ENCODE measurements at places on chromosomes 12 and 14.

DNA sequence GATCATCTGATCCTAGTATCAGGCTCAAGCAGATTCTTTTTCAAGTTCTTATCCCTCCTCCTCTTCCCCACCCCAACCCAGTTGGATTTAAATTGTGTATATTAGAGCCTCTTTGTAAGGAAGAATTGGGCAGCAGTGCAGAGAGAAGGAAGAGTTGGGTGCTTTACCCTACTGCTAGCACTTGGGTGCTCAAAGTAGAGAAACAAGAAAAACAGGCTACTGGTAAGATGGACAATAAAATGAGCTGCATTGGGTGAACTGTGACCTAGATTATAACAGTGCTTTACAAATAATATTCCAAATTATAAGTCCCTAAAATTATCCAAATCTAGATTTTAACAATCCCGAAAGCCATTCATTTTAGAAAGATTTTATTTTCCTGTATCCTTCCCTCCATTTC lies 363.4 kb upstream of the GARIN6 start:
- no peak for DNase-seq

- DNase-seq: no peak
These were observed 329.8 kb upstream of the SFSWAP start for GRCh38 chr12:131380965-131381705.

- no peak for DNase-seq
These were observed 28.5 kb downstream of the FOS start for GRCh38 chr14:75306927-75307699.

- no peak for DNase-seq
These were observed 56.6 kb upstream of the METAP2 start for GRCh38 chr12:95417372-95417771.

- DNase-seq: peak; percentile 40
These were observed 5.6 kb upstream of the LBHD2 start for GRCh38 chr14:103078420-103078749.

DNA sequence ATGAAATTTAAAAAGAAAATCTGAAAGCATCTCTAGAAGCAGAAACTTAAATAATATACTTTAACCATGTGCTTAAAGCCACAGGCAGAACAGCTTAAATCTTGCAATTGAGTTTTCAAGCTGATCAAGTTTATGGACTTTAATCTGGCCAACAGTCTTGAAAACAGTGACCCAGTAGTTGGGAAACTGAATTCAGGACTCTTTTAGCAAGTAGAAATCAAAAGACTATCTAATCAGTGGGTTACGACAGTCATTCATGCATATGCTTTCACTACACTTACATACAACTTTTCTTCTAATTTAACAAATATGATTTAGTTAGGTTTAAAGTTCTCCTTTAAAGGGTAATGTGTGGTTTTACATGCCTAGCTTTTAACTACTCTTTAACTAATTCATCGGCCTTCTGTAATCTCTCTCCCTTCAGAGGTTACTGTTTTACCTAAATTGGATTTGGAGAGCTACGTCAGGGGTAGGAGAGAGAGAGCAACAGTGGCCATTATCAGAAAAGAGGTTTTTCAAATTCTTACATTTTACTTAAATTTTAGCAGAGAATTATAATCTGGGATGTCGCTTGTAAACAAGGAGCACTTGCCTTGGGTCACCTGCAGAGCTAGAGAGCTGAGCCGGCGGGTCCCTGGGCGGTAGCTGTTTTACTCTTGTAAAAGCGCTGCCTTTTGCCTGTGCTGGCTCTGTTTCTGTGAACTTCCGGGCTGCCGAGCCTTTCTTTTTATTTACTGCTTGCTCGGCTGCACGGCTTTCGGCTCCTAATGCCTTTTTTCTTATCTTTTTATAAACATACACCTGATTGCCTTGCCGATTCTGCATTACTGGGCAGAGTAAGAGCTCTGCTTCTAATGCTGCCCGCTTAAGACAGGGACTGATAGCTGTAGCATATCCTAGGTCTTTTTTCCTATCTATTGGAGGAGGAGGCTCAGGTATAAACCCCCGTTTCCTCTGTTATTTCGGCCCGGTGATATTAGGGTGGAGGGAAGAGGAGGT lies 17.4 kb upstream of the LYZ start:
- peak; percentile 21 for DNase-seq

DNA sequence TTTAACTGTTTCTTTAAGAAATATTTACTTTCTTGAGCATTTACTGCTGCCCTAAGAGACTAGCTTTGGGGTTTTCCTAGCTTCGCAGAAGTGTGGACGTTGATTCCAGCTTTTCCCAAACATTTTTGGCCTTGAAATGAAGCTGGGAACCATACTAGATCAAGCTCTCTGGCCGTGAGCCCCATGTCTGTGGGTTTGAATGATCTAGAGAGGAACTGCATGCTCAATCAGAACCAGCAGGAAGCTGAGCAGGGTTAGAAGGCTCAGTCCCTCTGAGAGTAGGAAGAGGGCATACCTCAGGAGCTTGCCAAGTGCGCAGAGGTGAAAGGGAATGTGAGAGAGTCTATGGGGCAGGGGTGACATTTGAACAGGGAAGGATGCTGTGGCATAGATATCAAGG lies 292.1 kb downstream of the CACNA1C start:
- no peak for DNase-seq

GRCh38 chr14:32230695-32231280 lies 27.7 kb upstream of the RNU6-8 start:
- DNase-seq: no peak

DNA sequence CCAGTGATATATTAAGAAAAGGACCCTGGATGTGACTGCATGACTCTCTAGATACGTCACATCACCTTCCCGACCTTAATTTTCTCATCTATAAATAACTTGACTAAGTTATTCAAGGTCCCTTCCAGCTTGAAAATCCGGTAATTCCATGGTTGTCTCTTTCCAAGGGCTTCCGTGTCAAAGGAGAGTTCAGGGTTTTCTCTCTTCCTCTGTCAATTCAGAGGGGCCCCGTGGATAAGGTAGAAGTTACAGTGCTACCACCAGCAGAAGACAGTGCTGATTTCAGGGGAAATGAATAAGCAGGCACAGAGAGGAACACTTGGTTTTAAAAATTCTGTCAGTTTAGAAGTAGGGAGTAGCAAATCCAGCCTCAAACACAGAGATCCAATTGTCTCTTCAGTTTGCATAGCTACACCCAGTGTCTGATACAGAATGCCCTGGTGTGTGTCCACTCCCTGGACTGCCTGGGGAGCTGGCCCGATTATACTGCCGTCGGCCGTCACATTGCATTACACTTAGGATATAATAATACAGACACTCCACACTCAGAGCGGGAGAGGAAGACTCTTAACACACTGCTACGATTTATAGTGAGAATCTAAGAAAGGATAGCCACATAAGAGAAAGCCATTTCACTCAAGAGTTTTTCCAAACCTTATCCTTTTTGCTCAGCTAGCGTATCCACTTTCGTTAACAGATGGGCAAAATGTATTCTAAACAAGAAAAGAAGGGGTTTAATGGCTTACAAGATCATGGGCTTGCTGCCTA lies 54.7 kb upstream of the GTF2A1 start:
- no peak for DNase-seq

- no peak for DNase-seq
These were observed 62.0 kb downstream of the DYRK2 start for GRCh38 chr12:67710582-67710981.

DNA sequence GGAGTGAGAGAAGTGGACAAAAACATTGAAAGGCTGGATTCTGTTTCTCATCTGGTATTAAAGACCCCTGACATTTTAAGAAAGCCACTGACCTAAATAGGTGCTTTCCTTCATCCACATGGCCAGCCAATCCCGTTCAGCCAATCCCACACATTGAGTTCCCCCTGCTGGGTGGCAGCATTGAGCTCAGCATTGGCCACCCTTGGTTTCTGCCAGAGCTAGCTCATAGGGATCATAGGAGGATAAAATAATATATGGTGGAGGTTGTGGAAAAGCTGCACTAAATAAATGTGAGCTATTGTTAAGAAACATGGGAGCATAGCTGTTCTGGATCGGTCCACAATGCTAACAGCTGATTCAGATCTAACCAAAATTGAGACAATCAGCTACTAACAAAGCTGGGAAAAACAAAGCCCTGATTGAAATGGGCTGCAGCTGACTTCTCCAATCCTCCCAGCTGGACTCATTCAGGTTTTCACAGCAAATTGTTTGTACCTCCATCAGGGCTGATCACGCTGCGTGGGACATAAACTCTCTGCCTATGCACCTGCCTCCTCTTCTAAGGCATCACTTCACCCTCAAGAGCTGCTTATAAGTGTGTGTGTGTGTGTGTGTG lies 256.5 kb downstream of the EMP1 start:
- DNase-seq: no peak

GRCh38 chr12:109444259-109444658 lies 32.8 kb downstream of the KCTD10 start:
- no peak for DNase-seq

DNA sequence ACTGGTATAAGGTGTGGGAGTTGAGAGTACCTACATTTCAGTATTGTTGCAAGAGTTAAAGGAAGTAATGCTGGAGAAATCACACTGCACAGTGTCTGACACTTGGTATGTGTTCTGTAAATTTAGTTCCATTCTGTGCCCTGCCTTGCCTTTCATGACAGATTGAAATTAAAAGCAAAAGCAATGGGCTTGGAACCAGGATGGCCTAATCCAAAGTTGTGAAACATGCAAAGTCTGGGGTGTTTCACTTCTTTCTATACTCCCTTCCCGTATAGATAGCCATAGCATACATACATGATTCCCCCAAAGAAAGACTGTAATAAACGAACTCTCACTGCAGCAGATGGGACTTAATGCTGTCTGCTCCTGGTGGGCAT lies 281.1 kb downstream of the NRXN3 start:
- no peak for DNase-seq

- DNase-seq: no peak
These were observed 106.1 kb downstream of the RIMBP2 start for GRCh38 chr12:130609966-130610365.

All from stimulated activated CD8-positive, alpha-beta memory T cell treated with anti-CD3 and anti-CD28 coated beads, Interleukin-15, amount 100 ng/mL, for 24 hours (primary cell).